AG09319 (cell line): ENCODE measurements at places on chromosomes 7 and 10.

- DNase-seq = no peak
These were observed 26.8 kb downstream of the DNAJC1 start for GRCh38 chr10:21976739-21977138.

- DNase-seq = peak; percentile 73
These were observed 44.6 kb upstream of the TSPAN13 start for GRCh38 chr7:16708980-16709379.

DNA sequence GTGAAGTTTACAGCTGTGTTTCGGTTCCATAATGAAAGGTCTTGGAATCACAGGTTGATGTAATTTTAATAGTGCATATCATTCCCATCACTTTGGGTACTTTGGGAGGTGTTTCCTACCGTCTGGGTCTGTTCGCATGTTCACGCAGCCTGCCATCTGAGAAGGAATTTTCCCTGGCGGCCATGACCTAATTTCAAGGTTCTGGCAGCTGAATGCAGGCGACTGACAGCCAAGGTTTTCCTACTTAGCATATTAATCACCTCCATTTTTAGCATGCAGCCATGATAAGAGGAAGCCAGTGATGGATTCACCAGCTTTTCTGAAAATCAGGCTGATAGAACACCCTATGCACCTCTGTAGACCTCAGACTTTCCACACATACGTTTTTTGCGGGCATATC, 319.1 kb upstream of the TMEM229A start:
- DNase-seq = no peak

DNA sequence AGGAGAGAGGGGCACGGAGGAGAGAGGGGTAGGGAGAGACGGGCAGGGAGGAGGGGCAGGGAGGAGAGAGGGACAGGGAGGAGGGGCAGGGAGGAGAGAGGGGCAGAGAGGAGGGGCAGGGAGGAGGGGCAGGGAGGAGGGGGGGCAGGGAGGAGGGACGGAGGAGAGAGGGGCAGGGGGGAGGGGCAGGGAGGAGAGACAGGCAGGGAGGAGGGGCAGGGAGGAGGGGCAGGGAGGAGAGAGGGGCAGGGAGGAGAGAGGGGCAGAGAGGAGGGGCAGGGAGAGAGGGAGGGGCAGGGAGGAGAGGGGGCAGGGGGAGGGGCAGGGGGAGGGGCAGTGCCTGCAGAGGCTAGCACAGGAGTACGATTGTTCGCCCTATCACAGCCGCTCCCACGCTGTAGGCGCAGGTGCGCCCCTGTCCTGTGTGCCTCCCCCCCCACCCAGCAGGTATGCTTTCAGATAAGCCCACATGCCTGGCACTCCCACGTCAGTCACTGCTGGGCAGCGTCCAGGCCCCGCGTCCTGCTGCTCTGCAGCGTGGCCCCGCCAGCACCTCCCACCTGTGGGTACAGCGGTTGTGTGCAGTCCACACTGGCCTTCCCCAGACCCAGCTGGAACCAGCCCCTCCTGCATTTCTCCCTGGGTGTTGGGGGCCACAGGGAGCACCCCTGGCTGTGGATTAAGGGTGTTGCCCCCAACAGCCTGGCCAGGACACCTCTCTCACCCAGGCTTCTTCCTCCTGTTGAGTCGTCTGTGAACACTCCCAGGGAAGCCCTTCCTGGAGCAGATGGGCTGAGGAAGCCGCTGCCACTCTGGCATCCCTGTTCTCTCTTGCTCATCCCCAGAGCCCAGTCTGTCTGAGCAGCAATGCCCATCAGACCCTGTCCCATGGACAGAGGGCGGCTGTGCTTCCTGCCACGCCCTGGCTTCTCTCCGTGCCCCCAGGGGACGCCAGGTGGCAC, 10.8 kb downstream of the NKX6-2 start:
- DNase-seq = no peak

- no peak for DNase-seq
These were observed 919 bp downstream of the INPP5F start for GRCh38 chr10:119726676-119727261.

DNA sequence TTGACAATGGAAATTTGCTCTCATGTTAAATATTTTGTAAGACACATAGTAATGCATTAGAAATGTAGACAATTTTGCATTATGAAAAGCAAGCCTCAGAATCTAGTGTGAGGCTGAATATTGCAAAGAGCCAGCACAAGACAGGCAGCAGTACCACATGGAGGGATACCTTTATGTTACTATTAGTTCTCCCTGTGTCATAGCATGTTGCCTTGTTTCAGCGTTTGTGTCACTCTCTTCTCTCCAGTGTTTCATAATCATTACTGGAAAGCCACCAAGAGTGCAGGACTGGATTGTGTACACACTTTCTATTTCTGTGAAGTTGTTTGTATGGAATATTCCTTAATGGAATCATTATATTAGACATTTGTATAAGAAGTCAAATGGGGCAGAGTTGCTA, 8.5 kb downstream of the AHR start:
- DNase-seq = no peak

GRCh38 chr7:8322667-8323066, 60.7 kb upstream of the ICA1 start:
- no peak for DNase-seq

DNA sequence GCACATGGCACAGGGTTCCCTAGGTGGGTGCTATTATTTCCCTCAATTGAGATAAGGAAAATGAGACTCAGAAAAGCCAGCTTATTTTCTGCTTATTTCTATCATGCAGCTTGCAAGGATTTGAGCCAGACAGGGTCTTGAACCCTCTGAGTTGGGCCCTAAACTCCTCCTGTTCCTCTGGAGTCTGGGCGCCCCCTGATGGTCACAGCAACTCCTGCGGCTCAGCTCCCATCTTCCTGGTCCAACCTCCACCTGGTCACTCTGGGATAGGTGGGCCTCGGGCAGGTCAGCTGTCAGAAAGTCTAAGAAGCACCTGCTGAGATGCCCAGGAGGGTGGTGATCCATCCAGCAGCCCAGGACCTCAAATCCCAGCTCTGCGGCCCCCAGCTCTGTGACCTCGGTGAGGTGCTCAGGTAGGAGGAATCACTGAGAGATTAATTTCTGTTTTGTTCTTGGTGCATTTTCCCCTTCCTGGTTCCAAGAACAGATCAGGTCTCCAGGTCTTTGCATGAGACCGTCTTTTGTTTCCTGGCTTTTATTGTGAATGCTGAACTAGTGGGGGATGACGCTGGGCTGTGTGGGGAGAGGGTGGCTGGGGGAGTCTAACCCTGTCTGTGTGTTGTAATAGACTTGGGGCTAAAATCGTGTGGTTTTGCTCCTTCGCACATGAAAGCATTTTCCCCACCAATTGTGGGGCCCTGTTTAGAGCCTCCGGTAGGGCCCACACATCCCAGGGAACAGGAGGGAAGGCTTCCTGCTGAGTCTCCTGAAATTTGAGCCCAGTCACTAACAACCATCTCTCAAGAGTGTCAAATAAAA, 32.8 kb downstream of the TMEM130 start:
- DNase-seq = no peak

DNA sequence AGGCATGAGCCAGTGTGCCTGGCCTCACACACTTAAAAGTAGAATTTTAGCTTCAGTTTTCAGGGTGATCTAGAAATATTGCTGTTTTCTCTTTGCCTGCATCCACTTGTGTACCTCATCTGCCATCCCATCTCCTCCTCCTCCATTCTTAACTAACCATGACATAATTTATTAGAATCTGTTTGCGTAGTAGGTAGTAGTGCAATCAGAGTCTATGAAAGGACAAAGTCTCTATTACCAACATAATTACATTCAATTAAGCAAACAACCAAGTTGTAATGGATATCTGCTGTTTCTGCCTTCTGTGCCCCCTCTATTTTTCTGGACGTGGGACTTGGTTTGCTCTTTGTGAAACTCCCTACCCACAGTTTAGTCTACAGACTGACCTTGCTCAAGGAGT, 72.9 kb downstream of the CDK14 start:
- DNase-seq = no peak

GRCh38 chr10:62081341-62082270, 180.1 kb downstream of the ARID5B start:
- DNase-seq = no peak

GRCh38 chr7:2640482-2640830, 8.7 kb downstream of the TTYH3 start:
- DNase-seq = no peak

- peak; percentile 18 for DNase-seq
These were observed 36.3 kb downstream of the TRIL start for GRCh38 chr7:28921822-28922221.

DNA sequence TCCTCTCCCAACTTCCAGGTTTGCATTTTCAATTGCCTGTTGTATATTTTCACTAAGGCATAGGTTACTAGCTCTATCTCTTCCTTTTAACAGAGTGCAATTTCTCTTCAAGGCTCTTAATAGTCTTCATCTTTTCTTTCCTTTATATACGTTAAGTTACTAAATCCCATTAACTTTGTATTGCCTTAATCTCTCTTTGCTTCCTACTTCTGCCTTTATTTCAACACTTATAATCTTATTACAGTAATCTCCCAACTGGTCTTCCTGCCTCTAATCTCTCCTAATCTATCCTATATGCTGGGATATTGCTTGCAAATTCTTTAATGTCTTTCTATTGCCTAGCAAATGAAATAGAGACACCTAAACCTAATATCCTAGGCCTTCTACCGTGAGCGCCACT, 26.1 kb downstream of the ST7 start:
- DNase-seq = no peak

GRCh38 chr10:28872587-28873165, 195.4 kb downstream of the BAMBI start:
- DNase-seq = no peak

DNA sequence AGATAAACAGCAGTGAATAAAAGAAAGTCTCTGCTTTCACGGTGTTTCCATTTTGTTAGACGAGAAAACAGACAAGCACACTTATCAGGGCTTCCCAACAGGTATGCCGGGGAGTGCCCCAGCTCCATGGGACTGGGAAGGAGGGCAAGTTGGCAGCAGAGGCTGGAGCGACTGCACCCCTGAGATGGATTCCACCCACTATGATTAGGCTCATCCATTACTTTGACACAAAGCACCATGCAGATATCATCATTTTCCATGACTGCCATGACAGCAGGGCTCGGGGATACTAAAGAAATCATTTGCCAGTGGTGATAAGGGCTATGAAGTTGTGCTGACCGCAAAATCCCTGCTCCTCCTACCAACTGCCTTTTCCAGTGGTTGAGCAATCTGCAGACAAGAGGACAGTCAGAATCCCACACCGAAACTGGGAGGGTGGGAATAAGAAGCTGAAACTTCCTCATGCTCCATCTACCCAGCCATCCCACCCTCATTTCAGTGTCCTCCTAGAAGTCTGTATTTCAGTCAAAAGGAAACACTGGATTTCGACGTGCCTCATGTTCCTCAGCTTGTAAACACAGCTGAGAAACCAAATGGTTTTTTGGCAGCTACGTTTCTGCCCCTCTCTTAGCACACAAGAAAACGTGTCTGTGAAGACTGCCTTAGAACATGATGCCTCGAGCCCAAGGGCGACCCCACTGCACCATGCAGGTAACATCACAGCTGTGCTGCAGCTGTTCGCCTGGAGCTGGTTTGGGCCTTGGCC, 15.5 kb downstream of the CREB3L2 start:
- peak; percentile 68 for DNase-seq

DNA sequence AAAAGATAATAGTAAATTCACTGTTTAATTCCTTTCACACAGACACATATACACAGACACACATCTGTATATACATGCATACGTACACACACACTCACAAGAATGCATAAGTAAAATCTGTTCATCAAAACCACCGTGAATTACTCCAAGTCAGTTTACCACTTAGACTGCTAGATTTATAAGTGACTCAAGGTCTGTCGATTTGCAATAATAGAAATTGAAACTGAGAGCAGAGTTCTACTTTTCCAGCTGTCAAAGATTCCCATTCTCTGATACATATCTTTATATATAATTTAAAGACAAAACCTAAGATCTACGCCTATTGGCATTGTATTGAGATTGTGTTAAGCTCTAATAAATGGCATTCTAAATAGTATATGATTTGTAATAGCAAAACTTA, 9.9 kb upstream of the HGF start:
- no peak for DNase-seq

- DNase-seq = no peak
These were observed 128.4 kb upstream of the RAB11FIP2 start for GRCh38 chr10:118175148-118175547.

DNA sequence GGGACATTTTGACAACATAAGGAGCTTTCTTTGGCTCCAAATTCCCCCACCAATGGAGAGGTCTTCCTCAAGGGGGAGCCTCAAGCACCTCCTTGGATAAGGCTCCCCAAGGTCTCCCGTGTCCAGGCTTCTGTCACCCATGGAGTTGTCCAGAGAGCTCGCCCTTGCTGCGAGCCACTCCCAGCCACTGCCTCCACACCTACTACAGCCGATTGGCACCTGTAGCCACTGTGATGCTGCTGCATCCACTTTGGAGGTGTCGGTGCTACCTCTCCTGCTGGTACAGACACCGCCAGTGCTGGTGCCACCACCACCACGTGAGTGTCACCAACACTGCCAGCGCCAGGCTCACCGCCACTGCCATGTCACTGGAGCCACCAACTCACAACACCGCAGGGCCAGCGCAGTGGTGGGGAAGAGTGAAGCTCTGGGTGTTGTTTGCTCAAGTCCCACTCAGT, 22.1 kb upstream of the ENO4 start:
- DNase-seq = no peak

GRCh38 chr7:114415064-114415989, 712 bp downstream of the FOXP2 start:
- DNase-seq = no peak

DNA sequence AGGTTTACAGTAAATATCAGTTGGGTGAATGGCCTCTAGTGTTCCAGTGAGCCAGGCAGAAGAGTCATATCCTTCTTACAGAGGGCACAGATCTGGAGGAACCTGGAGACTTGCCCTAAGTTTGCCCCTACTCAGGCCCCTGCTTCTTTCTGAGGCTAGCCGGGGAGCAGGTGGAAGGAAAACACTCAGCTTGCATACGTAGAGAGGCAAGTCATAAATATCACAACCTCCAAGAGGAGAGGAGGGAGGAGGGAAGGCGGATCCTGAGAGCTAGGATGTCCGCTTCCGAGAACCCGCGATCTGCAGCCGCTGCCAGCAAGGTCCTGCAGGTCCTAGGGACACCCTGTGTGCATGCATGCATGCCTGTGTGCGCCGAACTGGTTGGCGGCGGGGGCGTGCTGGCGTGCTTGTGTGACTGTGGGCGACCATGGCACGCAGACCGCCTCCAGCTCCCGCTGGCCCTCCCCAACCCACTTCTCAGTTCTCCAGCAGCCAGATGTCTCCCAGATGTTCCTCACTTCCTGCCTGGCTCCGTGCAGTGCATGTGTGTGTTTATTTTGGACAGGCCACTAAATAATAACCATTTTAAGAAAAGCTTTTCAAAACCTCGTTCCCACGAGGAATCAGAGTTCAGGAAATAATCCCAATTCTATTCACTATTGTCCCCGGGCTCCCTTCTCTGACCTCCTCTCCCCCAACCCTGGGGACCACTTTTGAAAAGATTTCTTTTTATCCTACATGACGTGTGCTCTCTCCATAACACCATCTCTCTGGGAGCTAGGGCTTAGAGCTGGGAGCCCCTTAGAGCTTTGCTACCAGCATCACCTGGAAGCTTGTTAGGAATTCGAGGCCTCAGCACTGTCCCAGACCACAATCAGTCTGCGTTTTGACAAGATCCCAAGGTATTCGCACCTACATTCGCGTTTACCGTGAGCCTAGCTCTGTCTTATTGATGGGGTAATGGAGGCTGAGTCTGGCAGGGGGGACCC, 32.4 kb downstream of the UNC5B start:
- peak; percentile 91 for DNase-seq
